ENCODE measurements at places on chromosomes 5 and 9. TPM values are rescaled to one million over a fixed set of nuclear protein-coding genes. Genes with fewer than 3 reads are reported as not detected.

The SH3RF2 gene
- 2.5 TPM for total RNA-seq

The CCL27 gene
- total RNA-seq: not detected

The CYLC2 gene
- total RNA-seq: not detected

The SPATA31E1 gene
- total RNA-seq: not detected

The ENHO gene
- 2.0 TPM for total RNA-seq

The ISL1 gene
- total RNA-seq: 0.14 TPM

Measured in A549 treated with GW870086 at 1 μM for 4 hours (cell line).